Tongue (tissue), 3 donors: ENCODE measurements at places on chromosomes 4 and X. TPM values are rescaled to one million over a fixed set of nuclear protein-coding genes. Genes with fewer than 3 reads are reported as not detected.

- no peak for DNase-seq
Measured at GRCh38 chr4:190015538-190016368, 11.3 kb downstream of the FRG2 start.

DNA sequence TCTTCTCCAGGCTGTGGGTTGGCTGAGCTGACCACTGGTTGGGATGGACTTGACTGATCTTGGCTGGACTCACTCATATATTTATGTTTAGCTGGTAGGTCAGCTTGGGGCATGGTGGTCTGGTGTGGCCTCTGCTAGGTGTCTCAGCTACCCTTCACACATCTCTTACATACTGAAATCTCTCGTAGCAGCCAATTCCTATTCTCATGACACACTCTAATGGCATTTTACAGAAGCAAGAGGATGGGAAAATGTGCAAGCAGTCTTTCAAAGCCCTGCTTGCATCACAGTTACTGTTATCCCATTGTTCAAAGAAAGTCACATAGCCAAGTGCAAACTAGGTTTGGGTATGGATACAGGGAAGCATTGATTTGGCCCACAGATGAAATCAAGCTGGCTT lies 55.5 kb upstream of the PCDH18 start:
- DNase-seq: no peak

DNA sequence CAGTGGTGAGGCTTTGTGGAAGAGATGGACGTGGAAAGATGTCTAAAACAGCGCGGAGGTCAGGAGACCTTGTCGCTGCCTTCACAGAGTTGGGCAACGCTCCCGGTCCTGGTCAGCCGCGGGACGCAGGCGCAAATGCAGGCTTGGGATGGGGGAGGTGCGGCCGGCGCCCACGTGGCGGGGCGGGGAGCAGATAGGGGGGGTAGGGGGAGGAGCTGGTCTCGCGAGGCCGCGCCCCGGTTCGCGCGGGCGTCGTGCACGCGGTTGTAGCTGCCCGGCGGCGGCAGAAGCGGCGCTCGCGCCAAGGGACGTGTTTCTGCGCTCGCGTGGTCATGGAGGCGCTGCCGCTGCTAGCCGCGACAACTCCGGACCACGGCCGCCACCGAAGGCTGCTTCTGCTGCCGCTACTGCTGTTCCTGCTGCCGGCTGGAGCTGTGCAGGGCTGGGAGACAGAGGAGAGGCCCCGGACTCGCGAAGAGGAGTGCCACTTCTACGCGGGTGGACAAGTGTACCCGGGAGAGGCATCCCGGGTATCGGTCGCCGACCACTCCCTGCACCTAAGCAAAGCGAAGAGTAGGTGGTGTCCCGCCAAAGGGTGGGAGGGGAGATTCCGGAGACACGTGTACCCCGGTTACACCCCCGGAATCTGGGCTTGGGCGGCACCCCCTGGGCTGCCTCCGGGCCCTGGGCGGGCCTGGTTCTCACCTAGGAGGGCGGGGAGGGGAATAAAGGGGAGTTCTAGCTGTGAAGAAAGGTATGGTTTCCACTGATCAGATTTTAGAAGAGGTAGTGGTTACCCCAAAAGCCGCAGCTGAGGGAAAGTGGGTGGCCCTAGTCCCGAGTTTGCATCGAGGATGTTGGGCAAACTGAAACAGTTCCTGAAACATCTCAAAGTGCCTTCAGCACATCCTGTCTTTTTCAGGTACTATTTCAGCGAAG lies at the start of gene PRDX4:
Gene PRDX4 (plus strand): TSS at position 255 of the 939 bp plus-strand sequence. CDS start 78 bp downstream, at position 333.
- DNase-seq: peak; percentile 94

- DNase-seq: no peak
Measured at GRCh38 chrX:27571164-27571563, 19.0 kb upstream of the DCAF8L2 start.

DNA sequence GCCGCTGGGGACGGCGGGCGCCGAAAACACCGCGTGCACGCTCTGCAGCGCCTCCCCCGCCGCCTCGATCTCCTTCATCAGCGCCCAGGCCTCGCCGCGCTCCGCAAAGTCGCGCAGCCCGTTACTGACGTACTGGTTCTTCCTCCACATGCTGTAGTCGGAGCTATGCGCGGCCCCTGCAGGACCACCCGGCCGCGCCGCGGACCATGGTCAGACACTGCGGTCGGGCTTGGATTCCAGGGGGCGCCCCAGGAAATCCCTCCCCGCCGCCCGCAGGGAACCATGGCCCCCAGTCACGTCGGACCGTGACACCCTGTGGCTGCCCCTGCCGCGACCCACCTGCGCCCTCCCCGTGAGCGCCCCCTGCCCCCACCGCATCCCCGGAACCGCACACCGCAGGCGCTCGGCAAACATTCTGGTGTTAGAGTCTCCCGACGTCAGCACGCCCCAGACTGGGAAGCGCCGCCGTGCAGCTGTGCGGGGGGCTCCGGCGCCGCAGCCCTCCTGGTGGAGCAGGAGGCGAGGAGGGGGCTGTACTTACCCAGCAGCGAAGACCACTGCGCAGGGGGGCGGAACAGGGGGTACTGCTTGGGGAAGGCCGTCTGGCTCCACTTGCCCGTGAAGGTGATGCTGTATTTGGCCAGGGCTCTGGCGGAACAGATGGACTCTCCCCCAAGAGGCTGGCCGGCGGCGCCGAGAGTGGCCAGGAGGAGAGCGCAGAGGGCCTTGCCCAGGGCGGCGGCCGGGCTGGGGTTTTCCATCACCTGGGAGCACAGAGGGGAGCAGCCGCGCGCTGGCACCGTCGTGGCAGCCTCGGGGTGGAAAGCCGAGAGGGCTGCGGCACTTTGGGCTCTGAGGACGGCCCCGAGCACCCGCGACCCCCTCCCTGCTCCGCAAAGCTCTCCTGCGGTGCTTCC lies 814 bp downstream of the SPON2 start:
- DNase-seq: peak; percentile 56

- no peak for DNase-seq
Measured at GRCh38 chr4:140150636-140150885, 3.4 kb downstream of the MAML3 start.

DNA sequence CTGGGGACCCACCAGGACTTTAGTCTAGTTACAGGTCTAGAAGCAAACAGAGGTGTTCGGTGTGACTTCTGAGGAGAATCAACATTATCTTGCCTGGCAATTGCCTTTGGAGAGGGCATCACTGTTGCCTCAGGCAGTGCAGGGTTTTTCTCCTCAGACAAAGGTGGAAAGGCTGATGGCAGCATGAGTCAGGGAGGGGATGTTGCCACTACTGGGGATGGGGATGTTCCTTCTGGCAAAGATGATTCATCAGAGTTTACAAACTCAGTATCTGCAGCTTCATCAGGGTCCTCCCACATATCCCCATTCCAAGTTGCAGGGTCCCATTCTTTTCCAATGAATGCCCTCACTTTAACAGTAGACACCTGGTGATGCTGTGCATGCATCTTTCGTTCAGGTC lies 91.3 kb upstream of the GALNTL6 start:
- DNase-seq: no peak

DNA sequence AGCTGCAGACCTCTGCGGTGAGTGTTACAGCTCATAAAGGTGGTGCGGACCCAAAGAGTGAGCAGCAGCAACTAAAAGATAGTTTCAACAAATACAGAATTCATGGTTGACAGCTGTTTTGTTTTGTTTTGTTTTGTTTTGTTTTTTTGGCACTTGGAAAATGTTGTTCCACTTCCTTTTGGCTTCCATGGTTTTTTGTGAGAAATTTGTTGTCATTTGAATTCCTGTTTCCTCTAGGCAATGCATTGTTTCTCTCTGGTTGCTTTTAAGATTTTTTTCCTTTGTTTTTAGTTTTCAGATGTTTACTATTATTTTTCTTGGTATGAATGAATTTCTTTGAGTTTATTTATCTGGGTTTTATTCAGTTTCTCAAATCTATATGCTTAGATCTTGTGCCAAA lies 229.4 kb downstream of the MID1IP1 start:
- DNase-seq: no peak

GRCh38 chr4:139014371-139015268 lies 961 bp upstream of the NOCT start:
- DNase-seq: peak; percentile 66

DNA sequence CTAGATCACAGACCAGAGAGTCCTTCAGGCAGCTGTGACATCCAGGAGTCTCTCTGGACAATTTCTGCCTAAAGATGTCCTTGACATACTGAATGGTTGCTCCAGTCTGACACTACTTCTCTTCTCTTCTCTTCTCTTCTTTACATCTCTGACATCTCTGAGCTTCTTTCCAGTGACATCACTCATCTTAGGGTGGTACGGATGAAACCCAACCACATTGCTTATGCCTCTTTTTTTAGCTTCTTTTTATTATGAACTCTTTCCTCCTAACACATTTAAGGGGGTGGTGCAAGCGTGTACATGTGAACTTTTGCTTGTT lies 39.4 kb upstream of the IRF2 start:
- no peak for DNase-seq

GRCh38 chrX:129784371-129784770 lies 4.6 kb downstream of the SASH3 start:
- DNase-seq: no peak

- DNase-seq: peak; percentile 14
Measured at GRCh38 chr4:9765091-9765490, 16.3 kb upstream of the DRD5 start.

- DNase-seq: no peak
Measured at GRCh38 chrX:141924293-141924692, 20.6 kb downstream of the MAGEC1 start.

DNA sequence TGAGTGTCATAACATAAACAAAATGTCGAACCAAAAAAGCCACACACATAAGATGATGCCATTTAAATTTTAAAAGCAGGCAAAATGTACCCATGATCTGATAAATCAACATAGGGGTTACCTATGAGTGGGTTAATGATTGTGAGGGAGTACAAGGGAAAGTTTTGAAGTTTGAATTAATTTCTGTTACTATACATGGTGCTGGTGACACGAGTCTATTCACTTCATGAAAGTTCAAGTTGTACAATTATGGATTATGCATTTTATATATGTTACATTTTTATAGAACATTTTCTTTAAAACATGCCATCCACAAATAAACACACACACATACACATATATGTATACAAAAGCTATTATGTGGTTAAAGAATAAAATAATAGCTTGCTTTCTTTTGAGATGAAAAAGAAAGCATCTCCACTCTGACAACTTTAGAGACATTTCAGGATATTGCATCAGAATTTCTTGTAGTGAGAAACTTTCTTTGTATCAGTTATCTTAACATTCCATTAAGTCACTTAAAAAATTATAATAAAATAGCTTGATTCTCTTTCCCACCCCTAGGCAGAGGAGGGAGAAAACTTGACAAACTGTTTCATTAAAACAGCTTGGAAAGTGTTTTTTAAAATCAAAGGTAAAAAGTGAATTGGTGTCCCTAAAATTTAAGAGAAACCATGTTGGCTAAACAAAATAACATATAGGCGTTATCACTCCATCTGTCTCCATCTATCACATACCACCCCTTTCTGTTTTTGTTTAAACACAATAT lies 891.8 kb upstream of the NDST4 start:
- DNase-seq: no peak

DNA sequence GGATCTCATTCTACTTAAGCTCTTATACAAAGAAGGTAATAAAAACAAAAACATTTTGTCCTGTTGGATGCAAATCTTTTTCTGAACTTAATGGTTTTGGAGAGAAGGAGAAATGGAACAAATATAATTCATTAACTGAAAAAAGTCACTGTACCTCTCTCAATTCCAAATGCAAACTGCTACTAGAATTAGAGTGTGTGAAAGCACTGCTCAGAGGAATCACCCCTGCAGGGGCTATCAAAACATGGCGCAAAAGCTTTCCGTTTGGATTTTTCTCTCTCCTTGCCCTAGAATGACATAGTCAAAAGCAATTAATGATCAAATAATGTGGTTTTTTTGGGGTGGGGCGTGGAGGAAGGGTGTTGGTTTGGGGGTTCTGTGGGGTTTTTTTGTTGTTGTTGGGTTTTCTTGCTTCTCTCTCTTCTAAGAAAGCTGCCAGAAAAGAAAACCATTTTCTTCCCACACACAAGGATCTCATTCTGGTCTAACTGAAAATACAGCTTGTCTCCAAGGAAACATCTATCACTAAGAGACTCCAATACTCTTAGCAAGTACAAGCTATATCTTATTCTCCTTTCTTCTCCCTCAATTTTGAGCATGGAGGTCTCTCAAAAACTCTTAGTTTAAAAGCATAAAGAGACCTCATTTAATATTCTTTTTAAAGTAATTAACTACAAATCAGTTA lies 41.6 kb downstream of the USP46 start:
- DNase-seq: no peak

- no peak for DNase-seq
Measured at GRCh38 chrX:723781-724180, 93.2 kb downstream of the SHOX start.

DNA sequence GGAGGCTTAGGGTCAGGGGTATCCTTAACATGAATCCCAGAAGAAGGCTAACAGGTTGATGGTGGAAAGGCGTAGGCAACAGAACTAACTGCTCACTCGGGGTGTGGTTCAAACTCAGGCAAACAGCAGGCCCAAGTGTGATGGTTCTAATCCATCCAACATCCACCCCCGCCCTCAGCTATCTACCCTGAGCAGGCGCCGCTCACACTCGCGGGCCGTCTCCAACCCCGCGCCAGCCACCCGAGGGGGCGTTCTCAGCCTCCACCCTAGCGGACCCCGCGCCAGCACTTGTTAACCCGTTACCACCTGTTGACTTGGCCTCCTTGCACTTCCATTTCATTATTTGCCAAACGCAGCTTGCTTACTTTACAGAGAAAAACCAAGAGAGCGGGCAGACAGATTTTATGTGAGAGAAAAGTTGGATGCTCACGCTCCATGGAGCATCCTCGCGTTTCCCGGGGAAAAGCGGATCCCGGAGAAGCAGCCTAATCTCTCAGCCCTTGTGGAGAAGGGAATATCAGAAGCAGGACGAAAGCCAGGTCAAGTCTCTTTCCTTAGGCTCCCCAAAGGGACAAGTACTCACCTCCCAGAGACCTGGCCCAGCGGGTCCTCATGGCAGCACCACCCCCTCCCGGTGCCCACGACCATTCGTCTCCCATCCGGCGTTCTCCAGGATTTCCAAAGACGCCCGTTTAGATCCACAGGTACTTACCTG lies 773 bp downstream of the SNCA start:
- DNase-seq: peak; percentile 41

DNA sequence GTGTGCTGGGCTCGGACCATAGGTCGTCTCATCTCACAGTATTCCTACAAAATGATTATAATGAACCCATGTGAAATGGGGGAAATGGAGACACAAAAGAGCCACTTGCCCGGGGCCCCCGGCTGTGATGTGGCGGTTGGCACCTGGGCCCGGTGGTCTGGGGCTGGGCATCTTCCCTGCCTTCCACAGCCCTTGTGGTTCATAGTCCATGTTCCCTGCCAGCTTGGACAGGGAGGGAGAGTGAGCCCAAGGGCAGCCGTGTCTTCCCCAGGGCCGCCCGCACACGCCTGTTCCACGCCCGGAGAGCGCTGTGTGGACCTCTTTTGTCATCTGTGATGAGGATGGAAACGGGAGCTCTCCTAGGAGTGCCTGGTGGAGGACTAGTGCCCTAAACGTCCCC lies 5.2 kb downstream of the CPZ start:
- DNase-seq: no peak

Gene IDUA
- total RNA-seq: 10.2 TPM

Gene ATOH1
- not detected for total RNA-seq

Gene TLL1
- 11.9 TPM for total RNA-seq

Gene TMSB15B
- total RNA-seq: 3.0 TPM

Gene CFAP47
- total RNA-seq: 0.10 TPM

Gene GPC4
- total RNA-seq: 66.7 TPM
